CD4-positive, alpha-beta T cell (primary cell): ENCODE measurements at places on chromosomes 16 and 17. TPM values are rescaled to one million over a fixed set of nuclear protein-coding genes. Genes with fewer than 3 reads are reported as not detected.
A peak's percentile ranks its signal among the peaks of the same experiment; 100 is the strongest.

GRCh38 chr16:26768385-26769010 is 298.2 kb upstream of the C16orf82 start:
- DNase-seq: no peak

Gene PRSS22
- total RNA-seq: 1.1 TPM

- DNase-seq: no peak
These were observed 187.0 kb downstream of the IRX3 start for GRCh38 chr16:54099627-54100026.

DNA sequence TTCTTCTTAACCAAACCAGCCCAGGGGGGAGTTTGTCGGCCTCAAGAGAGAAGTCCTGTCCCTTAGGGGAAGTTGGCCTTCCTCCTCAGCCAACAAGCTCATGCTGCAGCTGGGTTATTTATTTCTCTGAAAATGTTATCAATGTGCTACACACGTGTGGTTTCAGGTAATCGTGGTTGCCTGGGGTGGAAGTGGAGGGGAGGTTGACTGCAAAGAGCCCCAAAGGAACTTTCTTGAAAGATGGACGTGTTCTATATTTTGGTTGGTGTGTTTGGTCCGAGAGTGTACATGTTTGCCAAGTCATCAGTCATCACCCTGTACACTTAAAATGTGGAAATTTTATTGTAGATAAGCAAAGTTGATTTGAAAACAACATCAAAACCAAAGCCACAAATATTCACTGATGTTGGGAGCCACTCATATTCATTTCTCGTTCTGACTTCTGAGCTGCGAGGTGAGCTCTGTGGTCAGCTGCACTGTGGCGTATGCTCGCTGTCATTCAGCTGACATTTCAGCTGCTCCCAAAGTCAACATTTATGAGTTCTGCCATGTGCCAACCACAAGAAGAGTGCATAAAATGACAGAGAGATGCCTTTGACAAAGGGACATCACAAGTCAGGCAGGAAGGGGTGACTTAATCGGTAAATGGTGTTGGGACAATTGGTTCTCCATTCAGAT is 26.5 kb upstream of the ADGRG1 start:
- DNase-seq: peak; percentile 54

- DNase-seq: no peak
These were observed 22.9 kb downstream of the CDK12 start for GRCh38 chr17:39484178-39484577.

- DNase-seq: no peak
These were observed 16.7 kb downstream of the TPSG1 start for GRCh38 chr16:1208239-1208830.

Gene FBXL16
- 11.0 TPM for total RNA-seq

Gene HOXB4
- total RNA-seq: 0.17 TPM

- DNase-seq: no peak
These were observed 131.5 kb upstream of the TNRC6C start for GRCh38 chr17:77827039-77827438.

Gene USP36
- total RNA-seq: 494 TPM

DNA sequence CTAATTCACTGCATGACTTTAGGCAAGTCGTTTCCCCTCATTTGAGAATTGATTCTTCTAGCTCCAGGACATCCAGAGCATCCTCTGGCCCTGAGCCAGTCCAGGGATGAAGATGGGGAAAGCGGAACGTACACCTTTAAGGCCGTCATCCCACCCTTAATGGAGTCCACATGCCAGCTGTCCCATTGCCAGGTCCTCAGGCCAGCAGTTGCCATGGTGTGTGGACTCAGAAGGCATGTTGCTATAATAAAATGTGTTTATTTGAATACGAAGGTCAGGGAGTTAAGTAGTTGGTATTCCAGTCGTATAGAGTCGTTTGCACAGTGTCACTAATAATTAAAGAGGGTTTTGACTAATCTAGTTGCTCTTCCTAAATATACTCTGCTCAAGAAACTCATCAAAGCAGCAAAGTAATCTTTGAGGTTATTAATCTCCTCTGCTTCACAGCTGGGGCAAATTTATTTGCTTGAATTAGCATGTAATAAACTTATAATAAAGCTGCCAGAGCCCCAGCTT is 30.4 kb downstream of the CCDC182 start:
- DNase-seq: no peak

DNA sequence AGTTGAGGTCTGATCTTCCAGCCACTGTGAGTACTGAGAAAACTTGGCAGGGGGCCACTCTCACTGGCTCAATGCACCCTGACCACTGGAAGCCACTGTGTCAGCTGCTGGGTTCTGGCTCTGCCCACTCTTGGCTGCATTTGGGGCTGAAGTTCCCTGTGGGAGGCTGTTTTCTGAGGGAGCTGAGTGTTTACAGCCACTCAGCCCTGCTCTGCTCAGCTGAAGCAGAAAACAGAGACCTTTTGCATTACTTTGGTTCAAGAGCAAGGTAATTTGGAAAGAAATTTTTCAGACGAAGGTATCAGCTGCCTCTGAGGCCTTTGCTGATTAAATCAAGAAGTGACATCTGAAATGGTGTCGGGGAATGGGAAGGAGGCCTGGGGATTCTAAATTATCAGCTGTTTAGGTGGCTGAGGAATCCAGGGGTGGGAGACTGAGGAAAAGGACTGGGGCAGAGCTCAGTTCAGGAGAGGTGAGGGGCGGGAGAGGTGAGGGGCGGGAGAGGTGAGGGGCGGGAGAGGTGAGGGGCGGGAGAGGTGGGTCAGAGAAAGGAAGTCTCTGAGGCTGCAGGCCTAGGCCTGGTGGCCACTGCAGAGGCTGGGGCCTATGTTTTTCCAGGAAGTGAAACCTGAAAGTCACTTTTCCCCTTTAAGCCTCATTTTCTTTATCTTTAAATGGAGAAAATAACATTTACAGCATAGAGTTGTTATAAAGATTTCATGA is at the start of gene ACSM5:
TSS of gene ACSM5 (plus strand) at position 137 of the 723 bp plus-strand sequence. CDS start 1,951 bp downstream, outside the sequence.
- DNase-seq: no peak
